ENCODE measurements at places on chromosomes 3 and 15.
A peak's percentile ranks its signal among the peaks of the same experiment; 100 is the strongest.

DNA sequence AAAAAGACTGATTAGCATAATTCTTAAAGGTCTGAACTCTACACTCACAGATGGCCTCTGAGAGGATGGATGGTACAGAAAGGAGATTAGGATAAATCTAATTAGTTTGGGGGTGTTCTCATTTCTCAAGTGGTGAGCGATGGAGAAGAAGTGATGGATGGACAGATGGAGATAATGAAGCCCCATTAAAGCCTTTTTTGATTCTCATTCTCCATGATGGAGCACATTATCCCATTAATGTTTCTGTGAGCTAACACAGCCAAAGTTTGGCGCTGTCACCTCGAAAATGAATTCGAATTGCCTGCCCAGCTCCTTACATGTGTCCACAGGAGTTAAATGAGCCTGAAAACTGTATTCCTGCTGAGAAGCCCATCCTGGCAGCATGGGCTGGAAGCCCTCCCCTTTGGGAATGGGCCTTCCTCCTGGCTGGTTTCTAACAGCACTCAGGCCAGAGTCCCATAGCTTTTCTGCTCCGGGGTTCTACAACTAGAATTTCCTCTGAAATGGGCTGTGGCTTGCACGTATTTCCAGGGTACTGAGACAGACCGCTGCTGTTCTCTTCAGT lies 726.0 kb upstream of the CFAP20DC start:
- DNase-seq = no peak

- no peak for DNase-seq
These were observed 36.3 kb upstream of the TPM1 start for GRCh38 chr15:63006032-63006878.

GRCh38 chr3:100438623-100438974 lies 37.3 kb downstream of the LNP1 start:
- no peak for DNase-seq

DNA sequence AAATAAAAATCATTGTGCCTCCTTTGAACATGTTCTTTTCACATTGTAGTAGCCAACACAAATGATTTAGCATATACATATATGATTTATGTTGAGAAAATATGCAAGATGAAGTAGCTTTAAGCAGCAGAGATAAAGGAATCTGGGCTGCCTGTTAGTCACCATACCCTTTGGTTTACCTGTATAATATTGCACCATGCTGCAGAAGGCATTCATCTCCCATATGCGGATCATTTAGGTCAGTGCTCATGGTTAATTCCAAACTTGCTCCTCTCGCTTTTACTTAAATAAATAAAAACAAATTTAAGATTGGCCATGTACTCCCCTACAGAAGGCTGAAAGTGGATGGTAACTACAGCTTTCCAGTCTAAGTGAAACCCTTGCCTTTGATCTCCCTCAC lies 86.7 kb upstream of the TBL1XR1 start:
- DNase-seq = no peak

GRCh38 chr15:70327856-70328678 lies 230.3 kb upstream of the TLE3 start:
- DNase-seq = peak; percentile 68

DNA sequence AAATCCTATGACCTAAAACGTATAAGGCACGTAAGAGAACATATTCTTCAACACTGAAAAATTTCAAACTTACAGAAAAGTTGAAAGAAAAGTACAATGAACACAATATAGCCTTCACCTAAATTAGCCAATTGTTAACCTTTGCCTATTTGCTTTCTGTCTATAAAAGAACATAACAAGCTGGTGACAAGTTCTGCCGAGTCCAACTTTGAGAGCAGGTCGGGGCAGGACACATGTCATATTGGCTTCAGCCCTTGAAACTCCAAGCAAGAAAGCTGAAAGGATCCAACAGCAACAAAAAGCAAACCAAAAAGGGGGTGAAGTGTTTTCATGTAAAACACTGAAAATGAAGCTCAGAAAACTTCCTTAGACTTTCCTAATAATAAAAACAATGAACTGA lies 59.1 kb downstream of the TBC1D2B start:
- DNase-seq = no peak

DNA sequence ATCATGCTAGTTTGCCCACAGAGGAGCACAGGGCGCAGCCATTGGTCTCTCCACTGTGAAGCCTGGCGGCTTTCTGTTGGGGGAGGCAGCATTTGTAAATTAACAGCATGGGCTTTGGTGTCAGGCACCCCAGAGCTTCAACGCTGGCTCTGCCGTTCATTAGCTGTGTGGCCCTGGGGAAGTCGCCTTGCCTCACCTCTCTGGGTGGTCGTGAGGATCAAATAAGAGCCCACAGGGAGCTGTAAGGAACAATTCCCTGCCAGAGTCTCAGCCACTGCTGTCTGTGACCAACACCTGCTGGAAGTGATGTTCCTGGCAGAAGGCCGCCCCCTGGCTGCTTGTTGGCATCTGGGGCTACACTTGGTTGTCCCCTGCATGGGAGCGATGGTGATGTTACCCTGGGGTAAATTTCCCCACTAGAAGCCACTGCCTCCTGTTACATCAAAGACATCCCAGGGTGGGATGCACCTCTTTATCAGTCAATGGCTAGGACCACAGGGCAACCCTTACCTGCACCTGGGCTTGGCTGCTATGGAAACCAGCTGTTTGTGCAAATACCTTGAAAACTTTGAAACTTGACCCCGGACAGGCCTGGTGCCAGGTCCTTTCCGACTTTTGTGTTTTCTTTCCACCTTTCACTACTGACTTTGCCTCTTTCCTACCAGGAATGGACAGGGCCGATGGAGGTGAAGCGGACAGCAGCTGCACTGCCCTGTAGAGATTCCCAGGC lies 36.9 kb downstream of the DNASE1L3 start:
- no peak for DNase-seq

- DNase-seq = no peak
These were observed 16.7 kb downstream of the BLOC1S6 start for GRCh38 chr15:45603881-45604280.

DNA sequence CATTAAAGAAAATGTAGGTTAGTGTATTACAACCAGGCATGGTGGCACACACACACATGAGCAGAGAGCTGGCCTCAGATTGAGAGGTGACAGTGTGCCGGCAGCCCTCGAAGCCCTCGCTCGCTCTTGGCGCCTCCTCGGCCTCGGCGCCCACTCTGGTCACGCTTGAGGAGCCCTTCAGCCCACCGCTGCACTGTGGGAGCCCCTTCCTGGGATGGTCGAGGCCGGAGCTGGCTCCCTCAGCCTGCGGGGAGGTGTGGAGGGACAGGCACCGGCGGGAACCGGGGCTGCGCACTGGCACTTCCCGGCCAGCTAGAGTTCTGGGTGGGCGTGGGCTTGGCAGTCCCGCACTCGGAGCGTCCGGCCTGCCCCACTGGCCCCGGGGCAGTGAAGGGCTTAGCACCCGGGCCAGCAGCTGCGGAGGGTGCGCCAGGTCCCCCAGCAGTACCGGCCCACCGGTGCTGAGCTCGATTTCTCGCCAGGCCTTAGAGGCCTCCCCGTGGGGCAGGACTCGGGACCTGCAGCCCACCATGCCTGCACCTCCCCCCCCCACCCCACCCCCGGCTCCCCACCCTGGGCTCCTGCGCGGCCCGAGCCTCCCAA lies 80.4 kb upstream of the TMEM158 start:
- DNase-seq = no peak

DNA sequence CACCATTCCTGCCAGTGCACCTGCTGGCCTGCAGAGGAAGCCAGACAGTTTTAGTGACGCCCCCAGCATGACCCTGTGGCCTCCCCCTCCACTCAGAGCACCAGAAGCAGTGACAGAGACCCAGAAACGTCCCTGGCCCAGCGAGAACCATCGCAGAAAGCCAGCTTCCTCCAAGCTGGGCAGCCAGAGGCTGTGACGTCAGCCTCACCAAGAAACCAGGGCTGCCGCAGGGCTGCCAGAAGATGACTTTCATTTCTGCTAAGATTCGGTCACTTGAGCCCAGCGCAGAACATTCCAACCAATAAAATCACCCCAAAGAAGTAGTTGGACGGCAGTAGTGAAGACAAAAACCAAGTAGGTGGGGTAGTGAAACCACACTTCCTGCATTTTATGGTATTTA lies 29.6 kb upstream of the RPL32 start:
- no peak for DNase-seq

- DNase-seq = no peak
These were observed 232.1 kb downstream of the NECTIN3 start for GRCh38 chr3:111303760-111304159.

GRCh38 chr15:74127954-74128784 lies 2.2 kb upstream of the ISLR2 start:
- DNase-seq = peak; percentile 21

- no peak for DNase-seq
These were observed 66.9 kb downstream of the PPM1L start for GRCh38 chr3:160822936-160823335.

GRCh38 chr3:131535596-131535995 lies 32.8 kb upstream of the MRPL3 start:
- no peak for DNase-seq

DNA sequence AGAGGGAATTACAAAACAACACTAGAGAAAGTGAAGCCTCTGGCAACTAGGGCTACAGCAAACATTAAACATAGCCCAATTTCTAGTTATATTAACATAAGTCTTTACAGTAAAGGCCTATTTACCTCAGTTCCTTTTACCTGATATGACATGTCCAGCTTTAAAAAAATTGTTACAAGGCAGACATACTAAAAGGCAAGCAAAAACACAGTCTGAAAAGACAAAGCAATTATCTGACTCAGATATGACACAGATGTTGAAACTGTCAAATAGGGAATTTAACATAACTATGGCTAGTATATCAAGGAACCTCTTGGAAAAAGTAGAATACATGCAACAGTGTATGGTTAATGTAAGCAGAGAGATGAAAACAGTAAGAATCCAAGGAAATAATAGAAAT lies 238.6 kb downstream of the RAP2B start:
- no peak for DNase-seq

GRCh38 chr3:158809642-158810041 lies 7.8 kb downstream of the MFSD1 start:
- no peak for DNase-seq

GRCh38 chr3:157093096-157093495 lies 66.9 kb downstream of the CCNL1 start:
- no peak for DNase-seq

DNA sequence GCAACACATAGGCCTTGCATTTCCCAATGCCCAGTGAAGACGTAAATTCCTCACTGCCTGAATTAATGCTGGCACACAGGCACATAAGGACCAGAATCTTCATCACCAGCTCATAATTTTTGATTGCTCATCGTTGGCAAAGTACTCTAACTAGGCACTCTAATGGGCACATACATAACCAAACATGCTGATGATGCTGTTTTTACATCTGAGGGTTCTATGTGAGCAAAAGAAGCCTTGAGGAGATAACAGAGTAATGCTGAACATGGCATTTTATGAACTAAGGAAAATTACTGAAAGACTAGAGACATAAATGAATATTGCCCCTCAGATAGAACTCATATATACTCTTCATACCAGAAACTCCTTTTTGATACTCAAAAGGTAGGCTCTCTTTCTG lies 387.4 kb downstream of the EPHA6 start:
- DNase-seq = no peak

- no peak for DNase-seq
These were observed 9.4 kb downstream of the BCL6 start for GRCh38 chr3:187735837-187736236.

Measured in NCI-H226 (cell line).